T follicular helper cell (primary cell): ENCODE measurements at places on chromosomes 1 and 21.

- DNase-seq, result no peak
Observed at GRCh38 chr21:35593000-35593502, 467.3 kb downstream of the SETD4 start.

DNA sequence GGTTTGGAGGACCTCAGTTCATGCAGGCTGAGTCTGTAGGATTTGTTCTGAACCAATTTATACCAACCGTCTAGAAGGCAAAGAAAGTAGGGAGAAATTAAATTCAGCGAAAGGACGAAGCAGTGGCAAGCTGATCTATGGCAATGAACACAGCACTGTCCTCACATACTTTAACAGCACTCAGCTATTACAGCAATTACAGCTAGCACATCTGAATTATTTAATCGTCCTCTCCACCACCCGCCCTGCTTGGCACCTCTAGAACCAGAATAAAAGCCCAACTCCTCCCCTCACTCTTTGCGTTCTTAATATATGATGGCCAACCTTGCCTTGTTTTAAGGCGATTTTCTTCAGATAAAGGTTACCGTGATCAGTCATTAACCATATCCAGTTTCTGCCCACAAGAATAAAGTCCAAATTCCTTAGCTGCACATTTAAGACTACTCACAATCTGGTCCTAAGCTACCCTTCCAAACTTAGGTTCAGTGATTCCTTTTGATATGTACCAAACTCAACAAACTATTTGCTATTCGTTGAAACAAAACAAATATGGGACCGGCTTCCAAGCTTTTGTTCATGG, 169.4 kb upstream of the ESRRG start:
- no peak for DNase-seq

- no peak for DNase-seq
Observed at GRCh38 chr1:66462313-66462712, 71.6 kb upstream of the SGIP1 start.

- no peak for DNase-seq
Observed at GRCh38 chr1:188735567-188735966, 1742.1 kb downstream of the BRINP3 start.

- DNase-seq, result no peak
Observed at GRCh38 chr1:229148041-229148671, 122.8 kb upstream of the RAB4A start.
